ENCODE measurements at places on chromosomes 12 and 14.

- no peak for DNase-seq
Observed at GRCh38 chr12:31263661-31264060, 62.3 kb downstream of the SINHCAF start.

DNA sequence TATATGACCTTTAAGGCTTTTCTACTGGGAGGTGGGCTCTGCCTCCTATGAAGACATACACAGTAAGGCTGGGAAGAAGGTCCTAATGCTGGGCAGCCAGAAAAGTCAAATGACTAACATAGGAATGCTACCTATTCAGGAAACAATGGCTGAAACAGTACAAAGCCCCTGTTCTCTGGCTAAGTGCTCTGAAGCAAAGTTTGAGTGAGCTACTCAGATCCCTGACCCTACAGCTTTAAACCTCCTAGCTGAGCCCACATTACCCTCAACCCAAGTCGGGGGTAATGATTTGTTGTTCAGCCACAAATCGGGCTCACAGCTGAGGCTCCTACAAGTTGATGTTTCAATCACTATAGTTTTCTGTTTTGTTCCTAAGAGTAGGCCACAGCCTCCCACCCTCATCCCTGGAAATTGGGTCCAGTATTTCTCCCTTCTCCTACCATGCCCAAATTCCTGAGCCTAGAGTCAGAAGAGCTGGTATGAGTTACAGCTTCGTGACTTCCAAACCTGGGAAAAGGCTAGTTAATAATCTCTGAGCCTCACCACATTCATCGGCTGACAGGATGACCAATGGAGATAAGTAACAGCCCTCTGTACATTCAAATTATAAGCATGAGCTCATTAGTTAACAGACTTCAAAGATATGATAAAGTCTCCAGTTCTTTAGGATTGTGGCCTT lies 46.5 kb downstream of the BTBD7 start:
- DNase-seq, result no peak

DNA sequence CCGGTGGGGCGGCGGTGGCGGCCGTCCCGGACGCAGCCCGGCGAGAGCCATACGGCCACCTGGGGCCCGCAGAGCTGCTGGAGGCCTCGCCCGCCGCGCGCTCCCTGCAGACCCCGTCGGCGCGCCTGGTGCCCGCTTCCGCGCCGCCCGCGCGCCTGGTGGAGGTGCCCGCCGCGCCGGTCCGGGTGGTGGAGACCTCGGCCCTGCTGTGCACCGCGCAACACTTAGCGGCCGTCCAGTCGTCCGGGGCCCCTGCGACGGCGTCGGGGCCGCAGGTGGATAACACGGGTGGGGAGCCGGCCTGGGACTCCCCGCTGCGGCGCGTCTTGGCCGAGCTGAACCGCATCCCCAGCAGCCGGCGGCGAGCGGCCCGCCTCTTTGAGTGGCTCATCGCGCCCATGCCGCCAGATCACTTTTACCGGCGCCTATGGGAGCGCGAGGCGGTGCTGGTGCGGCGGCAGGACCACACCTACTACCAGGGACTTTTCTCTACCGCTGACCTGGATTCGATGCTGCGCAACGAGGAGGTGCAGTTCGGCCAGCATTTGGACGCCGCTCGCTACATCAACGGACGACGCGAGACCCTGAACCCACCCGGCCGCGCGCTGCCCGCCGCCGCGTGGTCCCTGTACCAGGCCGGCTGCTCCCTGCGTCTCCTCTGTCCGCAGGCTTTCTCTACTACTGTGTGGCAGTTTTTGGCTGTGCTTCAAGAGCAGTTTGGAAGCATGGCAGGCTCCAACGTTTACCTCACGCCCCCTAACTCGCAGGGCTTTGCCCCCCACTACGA lies 716 bp downstream of the RIOX1 start:
- DNase-seq, result peak; percentile 64

DNA sequence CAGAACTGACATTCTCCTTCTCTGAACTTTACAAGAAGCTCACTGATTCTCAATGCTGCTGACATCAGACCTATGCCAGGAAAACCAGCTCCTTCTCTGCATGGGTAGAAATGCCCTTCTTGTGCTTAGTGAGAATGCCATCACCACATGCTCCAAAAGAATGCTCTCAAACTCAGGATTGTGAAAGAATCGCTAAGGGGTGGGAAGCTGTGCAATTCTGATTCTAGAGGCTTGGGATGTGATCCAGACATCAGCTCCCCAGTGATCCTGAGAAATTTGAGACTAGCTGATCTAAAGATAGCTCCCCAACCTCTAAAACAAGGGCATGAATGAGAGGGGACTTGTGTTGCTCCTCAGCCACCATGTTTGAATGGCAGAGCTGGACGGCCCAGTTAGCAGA lies 113.2 kb downstream of the DPF3 start:
- no peak for DNase-seq

DNA sequence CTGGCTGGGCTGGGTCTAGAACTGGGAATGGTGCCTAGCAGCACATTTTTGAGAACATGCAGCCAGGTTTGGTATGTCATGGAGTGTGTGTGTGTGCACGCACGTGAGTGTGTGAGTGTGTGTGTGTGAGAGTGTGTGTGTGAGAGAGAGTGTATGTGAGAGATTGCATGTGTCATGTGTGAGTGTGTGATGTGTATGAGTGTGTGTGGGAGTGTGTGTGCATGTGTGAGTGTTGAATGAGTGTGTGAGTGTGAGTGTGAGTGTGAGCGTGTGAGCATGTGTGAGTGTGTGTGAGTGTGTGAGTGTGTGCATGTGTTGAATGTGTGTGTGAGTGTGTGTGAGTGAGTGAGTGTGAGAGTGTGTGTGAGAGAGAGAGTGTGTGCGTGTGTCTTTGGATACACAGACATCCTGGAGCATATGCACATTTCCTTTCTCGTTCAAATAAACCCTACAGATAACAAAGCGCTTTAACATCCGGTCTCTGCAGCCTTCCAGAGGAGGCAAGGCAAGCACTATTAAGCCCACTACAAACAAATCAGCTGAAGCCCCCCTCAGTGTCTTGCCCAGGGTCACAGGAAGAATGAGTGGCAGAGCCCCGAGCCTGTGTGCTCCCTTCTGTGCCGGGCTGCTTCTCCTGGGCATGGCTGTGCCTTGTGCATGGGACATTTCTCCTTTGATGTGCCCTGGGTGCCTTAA lies 108.7 kb upstream of the ETV6 start:
- DNase-seq, result no peak

GRCh38 chr14:21867541-21867940 lies 193.9 kb upstream of the OR4E1 start:
- DNase-seq, result no peak

DNA sequence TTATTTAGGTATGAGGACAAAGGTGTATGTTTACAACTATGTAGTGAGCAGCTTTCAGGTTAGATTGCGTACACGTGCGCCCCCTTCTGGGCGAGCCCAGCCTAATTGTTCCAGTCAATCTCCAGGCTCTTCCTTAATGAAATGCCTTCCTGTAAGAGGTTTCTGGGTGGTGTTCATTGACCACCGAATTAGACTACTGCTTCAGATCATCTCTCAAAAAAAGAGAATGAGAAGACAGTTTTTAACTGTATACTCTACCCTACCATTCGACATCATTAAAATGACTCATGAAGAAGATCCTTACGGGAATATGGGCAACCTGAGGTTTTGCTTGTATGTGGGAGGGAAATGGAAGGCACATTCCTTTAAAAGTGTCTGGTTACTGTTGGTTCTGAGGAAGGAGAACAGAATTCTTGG lies 2.1 kb downstream of the LUM start:
- DNase-seq, result peak; percentile 73

GRCh38 chr14:92997343-92998061 lies 74.6 kb downstream of the CHGA start:
- no peak for DNase-seq

- DNase-seq, result no peak
Observed at GRCh38 chr14:94373708-94374107, 14.7 kb downstream of the SERPINA1 start.

GRCh38 chr14:59849411-59850130 lies 21.0 kb downstream of the RTN1 start:
- no peak for DNase-seq

DNA sequence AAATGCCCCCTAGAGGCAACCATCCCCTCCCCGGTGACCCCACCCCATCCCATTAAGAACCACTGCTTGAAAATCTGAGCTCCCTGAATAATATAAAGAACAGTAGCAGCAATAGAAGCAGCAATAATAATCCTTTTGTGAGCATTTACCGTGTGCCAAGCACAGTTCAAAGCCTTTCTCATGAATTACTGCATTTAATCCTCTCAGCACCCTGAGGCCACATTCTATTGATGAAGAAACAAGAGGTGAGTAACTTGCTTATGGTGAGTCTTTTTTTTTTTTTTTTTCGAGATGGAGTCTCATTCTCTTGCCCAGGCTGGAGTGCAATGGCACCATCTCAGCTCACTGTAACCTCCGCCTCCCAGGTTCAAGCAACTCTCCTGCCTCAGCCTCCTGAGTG lies 65.0 kb downstream of the KCNK10 start:
- DNase-seq, result no peak

DNA sequence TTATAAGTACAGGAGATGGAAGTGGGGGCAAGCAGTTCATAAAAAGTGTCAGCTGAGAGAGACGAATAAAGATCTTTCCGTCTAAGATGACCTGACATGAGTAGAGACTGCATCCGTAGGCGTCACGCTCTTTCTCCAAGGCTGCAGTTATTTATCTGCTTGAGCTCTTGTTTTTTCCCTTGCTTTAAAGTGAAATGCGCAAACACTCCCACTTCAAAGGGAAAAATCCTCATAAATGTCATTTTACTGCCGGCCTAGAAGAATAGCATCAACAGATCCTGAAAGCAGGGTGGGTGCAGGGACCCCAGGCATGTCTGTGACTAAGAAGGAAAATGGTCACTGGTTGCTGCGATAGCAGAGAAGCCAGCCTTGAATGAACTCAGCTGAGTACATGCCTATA lies 647.4 kb downstream of the MED13L start:
- DNase-seq, result no peak

DNA sequence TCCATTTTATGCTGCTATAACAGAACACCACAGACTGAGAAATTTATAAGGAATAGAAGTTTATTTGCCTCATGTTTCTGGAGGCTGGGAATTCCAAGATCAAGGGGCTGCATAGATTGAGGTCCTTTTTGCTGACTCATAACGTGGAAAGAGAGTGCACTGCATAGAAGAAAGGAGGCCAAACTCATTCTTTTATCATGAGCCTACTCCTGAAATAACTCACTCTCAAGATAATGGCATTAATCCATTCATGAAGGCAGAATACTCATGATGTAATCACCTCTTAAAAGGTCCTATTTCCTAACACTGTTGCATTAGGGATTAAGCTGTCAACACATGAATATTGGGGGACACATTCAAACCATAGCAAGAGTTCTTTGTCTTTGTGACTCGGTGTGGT lies 60.0 kb upstream of the FBXO33 start:
- no peak for DNase-seq

- DNase-seq, result no peak
Observed at GRCh38 chr14:105582639-105583038, 56.3 kb downstream of the TMEM121 start.

DNA sequence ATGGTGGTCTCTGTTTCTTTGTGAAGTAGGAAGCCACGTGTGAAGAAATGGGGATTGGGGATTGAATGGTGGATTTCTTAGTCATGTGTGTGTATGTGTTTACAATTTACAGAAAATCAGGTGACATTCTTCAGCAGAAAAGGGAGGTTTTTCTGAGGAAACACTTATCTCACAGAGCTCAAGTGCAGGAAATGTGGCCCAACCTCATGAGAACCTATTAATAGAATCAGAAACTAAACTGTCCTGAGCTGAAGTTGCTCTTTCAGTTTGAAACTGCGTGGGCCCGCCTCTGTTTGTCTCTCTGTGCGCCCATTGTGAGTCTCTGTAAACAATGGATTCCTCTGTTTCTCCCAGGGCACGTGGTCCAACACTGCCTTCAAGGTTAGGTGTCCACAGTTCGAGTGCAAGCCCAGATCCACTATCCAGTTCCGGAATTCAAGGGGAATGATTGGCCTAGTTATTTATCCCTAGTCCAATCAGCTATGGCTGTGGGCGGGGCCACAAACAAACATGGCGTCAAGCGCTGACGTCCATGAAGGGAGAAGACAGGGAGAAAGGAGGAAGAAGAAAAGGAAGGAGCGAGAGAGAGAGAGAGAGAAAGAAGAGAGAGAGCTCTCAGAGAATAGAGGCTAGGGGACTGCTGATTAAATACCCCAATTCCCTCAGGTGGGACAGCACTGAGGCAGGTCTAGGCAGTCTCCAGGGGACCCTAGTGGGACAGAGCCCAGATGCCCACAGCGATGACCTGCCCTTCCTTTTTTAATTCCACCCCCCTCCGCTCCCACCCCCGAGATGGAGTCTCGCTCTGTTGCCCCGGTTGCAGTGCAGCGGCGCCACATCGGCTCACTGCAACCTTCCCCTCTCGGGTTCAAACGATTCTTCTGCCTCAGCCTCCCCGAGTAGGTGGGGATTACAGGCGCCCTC lies 31.4 kb upstream of the C12orf76 start:
- peak; percentile 63 for DNase-seq

DNA sequence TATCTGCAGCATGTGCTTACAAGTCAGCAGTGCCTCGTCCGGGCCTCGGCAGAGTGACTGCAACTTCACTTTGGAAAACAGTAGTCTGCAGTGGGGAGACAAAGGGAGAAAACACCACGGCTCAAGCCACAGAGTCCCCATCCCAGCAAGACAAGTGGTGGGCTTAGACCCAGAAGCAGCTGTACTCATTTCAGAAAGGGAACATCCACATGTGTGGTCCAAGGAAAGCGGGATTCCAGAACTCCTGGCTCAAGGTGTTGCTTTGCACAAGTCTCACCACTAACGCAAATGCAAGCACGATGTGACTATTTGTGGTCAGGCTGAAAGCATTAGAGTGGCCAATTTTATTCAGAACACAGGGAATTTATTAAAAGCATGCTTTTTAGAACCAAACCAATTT lies 198.3 kb downstream of the TTC7B start:
- no peak for DNase-seq

- DNase-seq, result no peak
Observed at GRCh38 chr14:30971586-30971985, 53.9 kb upstream of the AP4S1 start.

- DNase-seq, result no peak
Observed at GRCh38 chr14:76696361-76696760, 64.9 kb upstream of the VASH1 start.

GRCh38 chr14:101757064-101757838 lies 4.3 kb upstream of the PPP2R5C start:
- no peak for DNase-seq

DNA sequence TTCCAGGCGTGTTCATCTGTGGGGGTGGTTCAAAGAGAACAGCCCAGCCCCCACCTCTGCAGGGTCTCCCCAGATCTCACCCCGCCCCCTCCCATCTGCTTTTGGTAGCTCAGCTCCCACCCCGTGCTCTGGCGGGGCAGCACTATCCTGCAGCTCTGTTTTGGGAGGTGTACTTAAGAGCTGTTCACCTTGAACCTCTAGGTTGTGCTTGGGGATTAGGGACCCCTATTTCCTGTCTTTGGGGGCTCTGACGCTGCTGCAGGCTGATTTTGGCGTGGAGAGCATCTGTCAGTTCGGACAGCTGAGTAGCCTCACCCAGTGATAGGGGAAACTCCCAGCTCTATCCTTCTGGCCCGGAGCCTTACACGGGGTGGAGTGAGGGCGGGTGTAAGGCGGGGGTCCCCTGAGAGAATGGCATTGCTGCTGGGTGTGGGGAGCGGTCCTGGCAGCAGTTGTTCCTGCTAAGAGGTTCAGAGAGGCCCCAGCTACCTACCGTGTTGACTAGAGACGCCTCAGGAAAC lies 765 bp downstream of the TMEM120B start:
- peak; percentile 38 for DNase-seq

Measured in left cardiac atrium (tissue), 4 donors.